CD8-positive, alpha-beta T cell (primary cell): ENCODE measurements at places on chromosomes 3 and 15.
A peak's percentile ranks its signal among the peaks of the same experiment; 100 is the strongest.

- no peak for DNase-seq
Measured at GRCh38 chr15:61441891-61442290, 212.8 kb upstream of the RORA start.

GRCh38 chr15:97687654-97688053 is 272.8 kb upstream of the ARRDC4 start:
- DNase-seq = no peak

DNA sequence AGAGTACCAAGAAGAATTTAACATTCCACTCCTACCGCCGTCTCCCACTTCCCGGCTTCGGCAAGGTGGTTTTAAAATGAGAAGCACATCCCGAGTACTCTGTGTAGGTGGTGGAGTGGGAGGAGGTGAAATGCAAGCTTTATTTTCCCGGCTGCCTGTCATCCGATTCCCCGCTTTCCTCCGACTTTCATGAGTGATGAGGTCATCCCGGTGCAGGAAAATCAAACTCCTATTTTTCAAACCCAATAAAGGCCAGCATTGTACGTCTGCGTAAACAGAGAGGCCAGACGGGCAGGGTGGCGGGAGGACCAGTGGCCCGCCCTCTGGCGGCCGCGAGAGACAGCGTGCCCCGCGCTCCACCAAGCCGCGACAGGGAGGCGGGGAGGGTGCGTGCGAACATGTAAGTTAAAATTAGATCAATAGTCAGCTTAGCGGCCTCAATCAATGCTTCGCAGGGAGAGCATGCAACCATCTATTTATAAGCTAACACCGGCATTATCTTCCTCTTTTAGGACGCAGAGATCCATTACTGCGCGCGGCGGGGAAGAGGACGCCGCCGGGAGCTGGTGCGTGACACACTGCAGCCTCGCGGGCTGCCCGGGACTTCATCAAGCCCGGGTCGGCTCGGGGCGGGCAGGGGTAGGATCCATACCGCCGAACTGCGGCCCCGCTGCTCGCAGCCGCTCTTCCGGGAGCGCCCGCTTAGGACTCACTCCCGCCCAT is 163.3 kb downstream of the CD47 start:
- peak; percentile 67 for DNase-seq

DNA sequence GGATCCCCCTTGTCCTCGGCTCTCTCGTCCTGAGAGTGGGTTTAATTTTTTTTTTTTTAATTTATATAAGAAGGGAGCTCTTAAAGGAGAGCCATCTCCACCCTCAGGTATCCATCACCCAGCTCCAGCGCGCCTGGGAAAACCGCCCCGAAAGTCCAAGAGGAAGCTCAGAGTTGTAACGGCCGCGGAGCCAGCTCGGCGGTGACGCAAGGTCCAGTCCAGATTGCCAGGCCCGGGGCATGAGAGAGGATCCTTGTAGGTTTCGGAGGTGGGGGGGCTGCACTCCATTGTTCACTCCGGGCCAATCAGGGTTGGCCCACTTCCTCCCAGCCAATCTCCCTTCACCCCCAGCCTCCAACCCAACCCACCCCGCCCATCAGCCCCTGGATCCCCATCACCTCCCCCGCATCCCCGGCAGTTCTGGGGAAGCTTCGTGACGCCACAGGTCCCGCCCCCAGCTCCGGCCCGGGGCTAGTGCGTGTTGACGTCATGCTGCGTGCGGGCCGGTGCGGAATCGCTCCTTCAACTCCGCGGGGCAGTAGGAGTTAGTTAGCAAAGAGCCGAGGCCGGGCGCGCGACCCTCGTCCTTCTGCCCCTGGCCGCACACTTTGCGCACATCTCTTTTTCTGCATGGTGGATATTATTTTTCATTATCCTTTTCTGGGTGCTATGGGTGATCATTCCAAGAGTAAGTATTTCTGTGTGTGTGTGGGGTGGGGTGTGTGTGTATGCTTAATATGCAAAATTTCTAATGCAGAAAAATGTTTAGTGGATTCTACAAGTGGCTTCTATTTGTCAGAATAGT is at the start of gene ISL2:
Gene ISL2, plus strand, starts transcription at position 520 of the 805 bp plus-strand sequence. Its CDS starts 111 bp downstream, at position 631.
- peak; percentile 72 for DNase-seq

- no peak for DNase-seq
Measured at GRCh38 chr15:92891533-92892200, 8.5 kb upstream of the CHD2 start.

DNA sequence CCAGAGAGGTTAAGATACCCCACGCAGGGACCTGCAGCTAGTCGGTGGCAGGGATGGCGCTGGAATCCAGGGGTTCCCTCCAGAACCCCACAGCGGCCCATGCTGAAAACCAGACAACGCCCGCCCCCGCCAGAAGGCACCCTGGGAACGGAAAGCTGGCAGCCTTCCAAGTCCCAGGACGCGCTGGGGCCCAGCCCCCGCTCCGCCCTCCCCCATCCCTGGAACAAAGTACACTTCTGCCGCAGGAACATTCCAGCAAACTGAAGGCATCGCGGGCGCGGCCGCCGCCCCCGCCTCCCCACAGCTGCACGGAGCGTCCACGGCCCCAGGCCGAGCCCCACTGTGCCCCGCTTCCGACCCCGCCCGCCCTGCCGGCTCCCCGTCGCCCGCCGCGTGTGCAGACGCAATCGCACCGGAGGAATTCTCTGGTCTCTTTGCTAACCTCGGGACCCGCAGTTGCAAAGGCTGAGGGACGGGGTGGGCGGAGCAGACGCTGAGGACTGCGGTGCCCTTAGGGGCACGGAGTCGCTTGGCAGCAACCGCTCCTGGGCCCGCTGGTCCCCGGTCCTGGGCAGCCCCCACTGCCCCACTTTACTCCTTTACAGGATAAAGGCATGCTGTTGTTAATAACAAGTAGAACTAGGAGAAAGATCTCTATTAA is 44.8 kb upstream of the RNU6-1 start:
- peak; percentile 44 for DNase-seq

GRCh38 chr15:68183616-68184315 is 21.4 kb downstream of the CALML4 start:
- DNase-seq = no peak

DNA sequence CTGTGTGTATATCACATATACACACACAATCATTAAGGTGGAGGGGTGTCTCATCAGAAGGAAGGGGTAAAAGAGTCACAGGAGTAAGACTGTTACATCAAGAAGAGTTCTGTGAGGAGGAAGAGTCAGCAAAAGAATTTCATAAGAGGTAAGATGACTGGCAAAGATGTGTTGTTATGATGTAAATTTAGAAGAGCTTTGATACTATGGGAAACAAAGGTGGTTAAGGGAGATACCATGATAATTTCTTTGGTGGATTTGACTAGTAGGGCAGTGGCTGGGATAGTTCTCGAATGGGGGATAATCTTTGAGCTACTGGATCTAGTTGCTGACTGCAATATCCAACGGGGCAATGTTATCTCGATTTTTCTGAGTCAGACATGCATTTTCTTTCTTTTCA is 61.6 kb downstream of the STAG1 start:
- no peak for DNase-seq

- DNase-seq = no peak
Measured at GRCh38 chr3:57298041-57298440, 5.6 kb upstream of the ASB14 start.

GRCh38 chr3:118059096-118059495 is 975.5 kb downstream of the IGSF11 start:
- DNase-seq = no peak

DNA sequence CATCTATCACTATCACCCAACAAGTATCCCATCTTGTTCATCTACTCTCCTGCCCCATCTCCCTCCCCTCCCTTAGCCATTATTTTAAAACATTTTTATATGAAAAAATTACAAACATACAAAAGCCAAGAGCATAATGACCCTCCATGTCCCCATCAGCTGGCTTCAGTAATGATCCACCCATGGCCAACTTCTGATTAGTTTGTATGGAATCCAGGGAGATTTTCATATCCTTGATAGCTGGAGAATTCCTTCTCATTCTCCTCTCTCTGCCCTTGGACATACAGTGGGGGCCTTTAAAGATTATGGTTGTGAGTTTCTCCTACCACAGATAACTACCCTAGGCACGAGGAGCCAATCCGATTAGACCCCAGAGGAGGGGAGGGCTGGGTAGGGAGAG is 40.2 kb downstream of the IRAK2 start:
- no peak for DNase-seq

DNA sequence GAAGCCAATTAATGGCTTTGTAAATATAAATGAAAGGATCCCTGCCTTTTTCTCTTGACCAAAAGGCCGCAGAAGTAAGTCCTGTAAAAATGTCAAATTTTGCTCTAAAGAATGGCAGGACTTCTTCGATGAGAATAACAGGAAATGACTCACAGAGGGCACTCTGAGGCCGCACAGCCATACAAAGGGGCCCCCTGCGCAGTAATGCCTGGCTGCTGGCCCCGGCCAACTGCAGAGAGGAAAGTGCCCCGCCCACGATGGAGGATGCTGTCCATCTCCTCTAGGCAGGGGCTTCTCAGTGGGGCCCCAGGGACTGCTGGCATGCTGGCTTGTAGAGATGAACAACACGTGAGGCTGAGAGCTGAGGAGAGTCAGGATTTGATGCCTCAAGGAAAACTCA is 18.1 kb upstream of the SCN10A start:
- DNase-seq = peak; percentile 12

DNA sequence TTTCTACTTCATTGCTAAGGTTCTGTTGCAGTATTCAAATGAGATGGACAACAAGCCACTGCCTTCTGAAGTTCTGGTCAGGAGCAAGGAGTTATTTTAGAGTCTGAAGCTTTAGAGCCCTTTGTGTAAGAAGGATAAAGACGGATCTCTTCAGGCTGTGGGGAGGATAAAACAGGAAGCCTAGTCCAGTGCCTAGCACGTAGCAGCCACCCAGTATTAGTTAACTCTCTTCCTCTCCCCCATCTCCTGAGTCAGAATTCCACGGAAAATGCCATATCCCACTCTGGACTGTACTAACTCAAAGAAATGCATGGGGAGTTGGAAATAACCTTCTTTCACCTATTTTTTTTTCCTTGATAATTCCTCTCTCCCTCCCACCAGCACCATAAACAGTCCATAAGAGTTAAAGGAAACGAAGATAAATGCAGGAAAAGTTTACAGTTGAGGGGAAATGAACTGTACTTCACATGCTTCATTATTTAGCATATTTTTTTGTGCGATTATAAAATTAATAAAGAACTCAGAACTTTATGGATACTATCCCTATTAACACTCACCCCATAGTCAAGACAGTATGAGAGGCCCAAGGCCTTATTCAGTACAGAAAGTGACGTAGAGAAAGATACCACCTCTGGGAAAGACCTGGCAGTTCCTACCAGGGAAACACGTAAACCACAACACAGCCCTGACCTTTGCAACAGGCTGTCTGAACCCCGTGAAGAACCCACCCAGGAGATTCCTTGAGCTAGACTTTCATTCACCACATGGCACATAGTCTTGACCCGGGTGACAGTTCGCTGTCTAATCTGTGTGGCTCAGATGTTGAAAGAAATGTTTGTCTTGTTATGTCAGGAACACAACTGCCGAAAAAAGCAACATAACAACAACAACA is 9.2 kb downstream of the IGF2BP2 start:
- DNase-seq = no peak
